ENCODE measurements at places on chromosomes 7 and 10.
A peak's percentile ranks its signal among the peaks of the same experiment; 100 is the strongest.

DNA sequence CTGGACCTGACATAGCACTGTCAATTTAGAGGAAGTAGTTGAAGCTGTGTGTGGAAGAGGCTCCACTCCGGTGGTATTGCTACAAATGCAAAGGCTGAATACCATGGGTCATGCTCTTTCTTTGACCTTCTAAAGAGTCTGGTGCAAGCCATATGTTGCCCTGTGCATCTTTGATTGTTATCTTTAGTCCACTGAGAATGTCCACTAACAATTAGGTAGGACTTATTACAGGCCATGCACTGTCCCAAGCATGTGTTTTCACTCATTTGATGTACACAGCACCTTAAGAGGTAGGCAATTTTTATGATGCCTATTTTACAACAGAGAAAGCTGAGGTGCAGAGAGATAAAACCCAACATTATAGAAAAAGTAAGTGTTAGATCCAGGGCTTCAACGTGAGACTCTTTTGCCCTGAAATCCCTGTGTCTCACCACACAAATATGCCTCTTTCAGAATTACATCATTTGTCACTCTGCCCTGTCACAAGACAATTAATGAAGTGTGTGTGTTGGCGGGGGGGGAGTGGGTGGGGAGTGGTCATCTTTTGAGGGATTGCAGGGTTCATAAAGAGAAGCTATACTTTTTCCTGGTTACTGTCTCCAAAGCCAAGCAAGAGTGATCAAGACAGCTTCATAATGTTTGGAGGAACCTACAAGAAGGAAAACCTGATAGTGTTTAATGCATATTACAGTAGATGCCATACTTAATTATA lies 637.6 kb upstream of the IGFBP3 start:
- DNase-seq: peak; percentile 85

GRCh38 chr7:3733541-3734140 lies 432.6 kb downstream of the SDK1 start:
- no peak for DNase-seq

DNA sequence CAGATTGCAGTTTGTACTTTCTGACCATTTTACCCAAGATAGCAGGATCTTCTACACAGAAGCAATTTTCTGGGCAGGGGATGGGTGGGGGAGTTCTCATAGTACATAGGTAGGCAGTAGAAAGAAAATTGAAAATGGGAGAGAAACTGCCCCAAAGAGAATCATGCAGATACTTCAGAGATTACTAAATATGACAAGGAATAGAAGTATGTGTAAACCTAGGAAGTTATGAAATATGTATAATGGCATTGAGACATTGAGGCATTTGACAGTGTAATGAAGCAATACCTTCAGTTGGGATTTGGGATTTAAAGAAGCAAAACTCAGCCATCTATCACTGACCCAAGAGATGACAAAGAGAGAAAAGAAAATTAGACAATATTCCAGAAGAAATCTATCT lies 233.0 kb downstream of the PTN start:
- no peak for DNase-seq

GRCh38 chr7:68816491-68816890 lies 781.8 kb upstream of the AUTS2 start:
- DNase-seq: no peak

- peak; percentile 24 for DNase-seq
Measured at GRCh38 chr7:74656441-74656836, 1.1 kb upstream of the GTF2I start.

DNA sequence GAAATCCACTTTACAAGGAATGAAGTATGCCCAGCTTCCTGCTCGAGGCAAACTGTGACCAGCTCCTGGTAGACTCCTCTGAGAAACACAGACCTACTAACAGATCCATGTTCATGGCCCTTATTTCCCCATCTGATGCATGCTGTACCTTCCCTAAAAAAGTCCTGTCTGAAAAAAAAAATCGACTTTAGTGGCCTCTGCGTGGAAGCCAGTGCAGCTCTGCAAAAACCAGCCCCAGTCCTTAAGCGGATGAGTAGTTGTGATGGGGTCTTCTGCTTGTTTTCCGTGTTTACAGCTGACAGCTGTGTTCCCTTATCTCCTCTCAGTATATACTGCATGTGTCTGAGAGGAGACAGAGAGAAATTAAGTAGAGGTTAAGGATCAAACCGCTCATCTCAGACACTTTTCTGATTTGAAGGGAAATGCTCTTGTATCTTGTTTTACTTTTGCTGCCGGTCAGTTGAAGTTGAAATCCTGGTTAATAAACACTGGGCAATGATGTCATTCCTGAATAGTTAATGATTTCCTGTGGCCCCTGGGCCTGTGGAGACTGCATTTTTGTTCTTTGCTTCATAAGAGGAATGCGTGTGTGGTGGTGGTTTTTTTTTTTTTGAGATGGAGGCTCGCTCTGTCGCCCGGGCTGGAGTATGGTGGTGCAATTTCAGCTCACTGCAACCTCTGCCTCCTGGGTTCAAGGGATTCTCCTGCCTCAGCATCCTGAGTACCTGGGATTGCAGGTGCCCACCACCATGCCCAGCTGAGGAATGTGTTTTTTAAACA lies 67.6 kb downstream of the DOCK1 start:
- DNase-seq: peak; percentile 85

- DNase-seq: no peak
Measured at GRCh38 chr7:55524558-55525310, 47.6 kb downstream of the VOPP1 start.

Measured in RCC 7860 (cell line).